ENCODE measurements at places on chromosomes 2 and 18.

DNA sequence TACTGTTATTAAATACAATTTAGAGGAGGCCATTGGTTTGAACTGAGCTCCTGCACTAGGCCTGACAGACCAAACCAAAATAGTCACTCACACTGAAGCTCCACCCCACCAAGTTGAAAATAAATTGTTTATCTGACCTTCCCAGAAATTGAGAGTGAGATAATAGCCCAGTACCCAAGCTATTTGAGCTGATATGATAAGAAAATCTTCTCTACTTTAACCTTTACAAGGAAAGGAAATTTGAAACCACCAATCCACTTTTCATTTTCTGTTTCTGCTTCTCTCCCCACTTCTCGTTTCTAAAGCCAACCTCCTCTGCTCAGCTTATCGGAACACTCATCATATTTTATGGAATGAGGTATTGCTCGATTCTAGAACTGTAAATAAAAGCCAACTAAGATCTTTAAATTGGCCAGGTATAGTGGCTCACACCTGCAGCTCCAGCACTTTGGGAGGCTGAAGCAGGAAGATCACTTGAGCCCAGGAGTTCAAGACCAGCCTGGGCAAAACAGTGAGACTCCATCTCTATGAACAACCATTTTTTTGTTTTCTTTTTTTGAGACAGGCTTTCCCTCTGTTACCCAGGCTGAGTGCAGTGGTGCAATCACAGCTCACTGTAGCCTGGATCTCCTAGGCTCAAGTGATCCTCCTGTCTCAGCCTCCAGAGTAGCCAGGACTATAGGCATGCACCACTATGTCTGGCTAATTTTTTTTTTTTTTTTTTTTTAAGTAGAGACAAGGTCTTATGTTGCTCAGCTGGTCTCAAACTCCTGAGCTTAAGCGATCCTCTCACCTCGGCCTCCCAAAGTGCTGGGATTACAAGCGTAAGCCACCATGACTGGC lies 13.3 kb upstream of the GALM start:
- DNase-seq: no peak

DNA sequence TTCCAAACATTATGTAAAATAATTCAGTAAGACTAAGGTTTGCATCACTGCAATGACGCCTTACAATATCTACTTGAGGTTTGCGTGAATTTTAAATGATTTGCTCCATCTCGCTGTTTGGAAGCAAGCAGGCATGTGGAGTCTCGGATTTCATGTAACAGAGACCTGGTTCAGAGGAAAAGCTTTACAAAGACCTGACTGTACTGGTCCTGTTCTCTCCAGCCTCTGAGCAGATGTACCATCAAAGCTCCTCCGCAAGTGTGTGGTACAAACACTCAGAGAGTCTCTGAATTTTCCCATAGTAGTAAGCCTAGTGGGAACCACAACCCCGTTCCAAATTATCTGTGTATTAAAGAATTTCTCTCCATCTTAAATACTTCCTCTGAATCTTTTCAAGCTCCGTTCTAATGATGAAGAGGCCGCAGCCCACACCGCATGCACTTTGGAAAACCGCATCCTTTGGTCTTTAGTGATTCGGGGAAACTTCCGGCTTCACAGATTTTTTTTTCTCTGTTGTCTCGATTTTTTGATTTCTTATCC lies 728.1 kb upstream of the SOX11 start:
- no peak for DNase-seq

DNA sequence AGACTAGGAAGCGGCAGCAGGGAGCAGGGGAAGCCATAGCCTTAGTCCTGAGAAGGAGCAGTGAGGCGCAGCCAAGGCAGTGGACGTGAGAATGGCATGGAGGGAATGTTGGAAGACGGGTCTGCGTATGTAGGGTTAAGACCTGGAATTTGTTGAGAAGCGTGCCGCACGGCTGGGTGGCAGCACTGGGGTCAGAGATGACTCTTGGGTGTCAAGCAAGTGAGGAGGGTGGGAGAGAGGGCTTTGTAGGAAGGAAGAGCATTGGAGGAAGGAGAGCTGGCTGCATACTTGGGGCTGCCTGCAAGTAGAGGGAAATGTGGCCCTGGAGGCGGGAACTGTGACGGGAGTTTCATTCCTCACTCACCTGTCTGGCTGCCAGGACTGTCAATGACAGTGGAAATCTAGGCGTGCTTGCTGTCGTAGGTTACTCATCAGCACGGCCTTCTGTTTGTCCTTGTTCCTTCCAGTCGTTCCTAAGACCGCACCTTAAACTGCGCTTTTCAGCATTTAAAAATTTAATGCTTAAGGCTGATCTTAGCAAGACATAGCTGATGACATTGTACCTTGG lies 108.0 kb downstream of the ITGB1BP1 start:
- no peak for DNase-seq

GRCh38 chr18:70462078-70462439 lies 173.2 kb downstream of the SOCS6 start:
- DNase-seq: no peak

GRCh38 chr2:203697190-203697589 lies 9.2 kb upstream of the CD28 start:
- DNase-seq: no peak

DNA sequence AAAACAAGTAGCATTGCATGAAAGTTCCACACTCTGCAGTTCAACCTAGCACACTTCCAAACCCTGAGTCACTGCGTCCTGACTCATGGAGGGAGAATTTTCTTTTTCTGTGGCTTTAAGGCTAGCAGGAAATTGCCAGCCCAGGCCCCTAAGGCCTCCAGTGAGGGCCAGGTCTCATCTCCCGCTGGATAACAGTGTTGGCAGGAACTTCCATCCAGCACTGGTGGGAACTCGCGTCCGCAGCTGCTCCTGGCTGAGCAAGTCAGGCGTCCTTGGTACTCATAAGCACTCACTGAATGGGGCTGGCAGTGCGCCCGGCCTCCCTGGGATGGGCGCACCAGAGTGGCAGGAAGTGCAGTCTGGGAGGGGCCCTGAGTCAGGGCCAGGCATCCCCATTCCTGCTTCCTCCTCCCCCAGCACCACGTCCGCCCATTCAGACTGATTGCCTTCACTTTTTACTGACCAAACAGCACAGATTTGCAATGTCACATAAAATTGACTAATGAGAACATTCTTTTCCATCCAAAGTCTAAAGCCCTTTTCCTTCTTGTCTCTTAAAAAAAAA lies 14.3 kb downstream of the MALL start:
- DNase-seq: no peak
